ENCODE measurements at places on chromosomes 2 and 18.

DNA sequence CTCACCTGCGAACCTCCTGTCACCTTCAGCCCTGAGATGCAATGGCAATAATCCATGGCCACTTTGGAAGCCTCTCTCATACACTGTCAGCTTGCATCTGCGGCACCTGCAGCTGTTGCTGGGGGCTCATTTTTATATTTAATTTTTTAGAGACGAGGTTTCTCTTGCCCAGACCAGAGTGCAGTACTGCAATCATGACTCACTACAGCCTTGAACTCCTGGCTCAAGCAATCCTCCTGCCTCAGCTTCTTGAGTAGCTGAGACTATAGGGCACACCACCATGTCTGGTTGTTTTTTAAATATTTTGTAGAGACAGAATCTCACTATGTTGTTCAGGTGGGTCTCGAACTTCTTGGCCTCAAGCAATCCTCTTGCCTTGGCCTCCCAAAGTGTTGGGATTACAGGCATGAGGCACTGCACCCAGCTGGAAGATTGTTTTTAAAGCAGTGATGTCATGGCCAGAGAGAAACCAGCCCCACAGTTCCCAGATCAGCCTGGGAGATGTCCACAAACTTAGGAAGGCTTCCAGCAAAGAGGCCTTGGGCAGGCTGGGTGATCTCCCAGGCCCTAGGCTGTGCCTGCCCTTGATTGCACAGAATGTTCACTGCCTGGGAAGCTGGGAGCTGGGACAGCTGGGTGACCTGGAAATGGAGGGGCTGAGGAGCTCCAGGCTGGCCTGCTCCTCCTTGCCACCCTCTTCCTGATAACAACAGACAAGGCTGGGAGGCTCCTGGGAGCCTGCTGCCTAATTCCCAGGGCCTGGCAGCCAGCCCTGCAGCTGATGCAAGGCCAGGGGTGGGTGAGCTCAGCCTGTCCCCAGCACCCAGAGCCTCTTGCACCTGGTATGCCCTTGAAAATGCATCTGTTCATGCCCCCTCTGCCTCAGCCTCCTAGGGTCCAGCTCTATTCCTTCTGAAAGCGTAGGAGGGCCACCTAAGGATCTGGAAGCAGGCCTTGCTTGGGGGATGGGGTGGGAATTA is 27.1 kb downstream of the SH2D6 start:
- DNase-seq: no peak

DNA sequence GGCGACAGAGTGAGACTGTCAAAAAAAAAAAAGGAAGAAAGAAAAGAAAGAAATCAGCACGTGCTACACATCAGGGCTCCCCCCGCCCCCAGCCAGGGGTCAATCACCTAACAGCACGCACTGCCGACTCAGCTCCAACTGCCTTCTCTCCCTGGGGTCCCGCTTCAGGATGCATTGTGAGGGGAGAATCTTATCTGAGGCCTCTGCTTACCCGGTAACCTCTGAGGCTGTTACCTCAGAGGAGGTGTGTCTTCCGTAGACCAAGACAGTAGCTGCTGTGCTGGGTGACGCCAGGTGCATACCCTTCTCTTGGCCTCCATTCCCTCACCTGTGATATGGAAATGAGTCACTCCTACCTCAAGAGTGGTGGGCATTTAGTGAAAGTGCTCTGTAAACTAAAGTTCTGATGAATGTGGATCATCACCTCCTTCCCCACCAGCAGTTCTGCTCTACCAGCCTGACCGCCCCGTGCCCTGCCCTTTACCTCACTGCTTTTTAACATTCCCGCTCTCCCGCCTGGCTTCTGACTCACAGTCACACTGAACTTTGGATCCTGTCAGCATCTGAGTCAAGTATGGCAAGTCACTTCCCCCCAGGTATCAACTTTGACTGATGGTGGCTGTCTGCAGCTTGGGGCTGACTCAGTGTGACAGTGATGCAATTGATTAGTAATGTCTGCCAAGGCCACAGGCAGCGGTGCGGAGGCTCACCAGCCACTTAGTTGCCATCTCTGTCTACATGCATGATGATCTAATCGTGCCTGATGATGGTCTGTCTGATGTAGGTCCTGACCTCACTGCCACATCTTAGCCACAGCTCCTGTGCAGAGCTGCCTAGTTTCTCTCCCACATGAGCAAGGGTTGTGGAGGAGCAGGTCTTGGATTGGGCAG is 20.1 kb downstream of the ARID5A start:
- DNase-seq: peak; percentile 46

GRCh38 chr2:198042189-198042588 is 237.8 kb downstream of the PLCL1 start:
- no peak for DNase-seq

- DNase-seq: no peak
Observed at GRCh38 chr2:225207043-225207442, 164.8 kb upstream of the DOCK10 start.

GRCh38 chr2:174330945-174331594 is 3.7 kb upstream of the SP9 start:
- DNase-seq: no peak

DNA sequence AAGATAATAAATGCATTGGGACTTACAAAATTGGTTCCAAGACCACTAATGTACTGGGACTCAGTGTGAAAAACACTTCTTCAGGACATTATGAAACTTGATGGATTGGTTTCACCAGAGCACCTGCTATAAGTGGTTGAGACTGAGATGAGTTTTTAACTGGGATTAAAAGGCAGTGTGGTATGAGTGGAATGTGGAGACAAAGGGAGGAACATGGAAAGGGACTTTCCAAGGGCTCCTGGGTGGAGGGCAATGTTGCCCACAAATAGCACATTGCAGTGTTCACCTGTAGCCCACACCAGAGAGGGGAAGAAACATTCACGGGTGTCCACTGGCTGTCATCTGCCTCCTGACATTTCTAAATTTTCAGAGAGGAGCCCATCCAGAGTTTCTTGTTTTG is 253.3 kb upstream of the TANK start:
- no peak for DNase-seq

GRCh38 chr18:53503914-53504441 is 720.5 kb downstream of the MBD2 start:
- no peak for DNase-seq

- DNase-seq: no peak
Observed at GRCh38 chr18:28040211-28040610, 136.7 kb downstream of the CDH2 start.

- no peak for DNase-seq
Observed at GRCh38 chr2:40218679-40219078, 233.2 kb downstream of the SLC8A1 start.

GRCh38 chr2:164669291-164669690 is 48.0 kb upstream of the GRB14 start:
- no peak for DNase-seq

DNA sequence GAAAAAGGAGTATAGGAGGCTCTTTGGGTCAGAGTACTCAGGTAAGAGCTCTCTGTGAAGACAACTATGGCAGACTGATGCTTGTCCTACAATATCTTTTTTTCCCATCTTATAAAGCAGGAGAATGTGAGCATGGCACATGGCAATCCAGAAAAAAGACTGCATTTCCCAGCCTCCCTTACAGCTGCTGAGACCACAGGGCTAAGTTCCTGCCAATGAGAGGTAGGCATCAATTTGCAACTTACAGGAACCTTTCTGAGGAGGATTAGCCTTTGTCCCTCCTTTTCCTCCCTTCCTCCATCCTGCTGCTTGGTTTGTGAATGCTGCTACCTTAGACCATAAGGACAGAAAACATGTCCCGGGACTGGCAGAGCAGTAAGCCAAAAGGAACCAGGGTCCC is 37.8 kb upstream of the ST8SIA5 start:
- no peak for DNase-seq

All from stimulated activated naive B cell treated with anti-CD40 and anti-IgM and Interleukin-4, amounts not matched to agents 10 μg/mL and 1 μg/mL and 100 μg/mL, for 72 hours (primary cell).